ENCODE measurements at places on chromosomes 3 and 15. TPM values are rescaled to one million over a fixed set of nuclear protein-coding genes. Genes with fewer than 3 reads are reported as not detected.

SH2D7 gene
- not detected for total RNA-seq

DPPA4 gene
- not detected for total RNA-seq

ISG20 gene
- 1.3 TPM for total RNA-seq

SCN11A gene
- total RNA-seq, result not detected

IRAK2 gene
- total RNA-seq, result 23.1 TPM

AADACL2 gene
- not detected for total RNA-seq

SOX14 gene
- total RNA-seq, result not detected

CYP1A1 gene
- total RNA-seq, result 2.5 TPM

SI gene
- not detected for total RNA-seq

ZDHHC23 gene
- total RNA-seq, result 1.3 TPM

AHSG gene
- total RNA-seq, result 1.1 TPM

NOX5 gene
- not detected for total RNA-seq

SLC15A2 gene
- total RNA-seq, result 0.26 TPM

GOLGA8T gene
- not detected for total RNA-seq

UCN2 gene
- not detected for total RNA-seq

ATP13A5 gene
- total RNA-seq, result not detected

TRH gene
- not detected for total RNA-seq

GOLGA6B gene
- not detected for total RNA-seq

DMXL2 gene
- 3.3 TPM for total RNA-seq

PARP14 gene
- 10.2 TPM for total RNA-seq

KNG1 gene
- not detected for total RNA-seq

FGD5 gene
- 5.4 TPM for total RNA-seq

CSPG5 gene
- 0.39 TPM for total RNA-seq

PLSCR4 gene
- 12.3 TPM for total RNA-seq

P3H2 gene
- 0.89 TPM for total RNA-seq

FILIP1L gene
- 103 TPM for total RNA-seq

LTK gene
- 0.34 TPM for total RNA-seq

HCLS1 gene
- total RNA-seq, result 6.6 TPM

Data from gastrocnemius medialis (tissue), 4 donors.